Fibroblast of the aortic adventitia (primary cell): ENCODE measurements at places on chromosomes 16 and 17. TPM values are rescaled to one million over a fixed set of nuclear protein-coding genes. Genes with fewer than 3 reads are reported as not detected.

KRTAP4-12 gene
- total RNA-seq, result not detected in 2 replicates

GP2 gene
- total RNA-seq, result not detected in 2 replicates

CHAD gene
- not detected in 2 replicates for total RNA-seq

AHSP gene
- not detected in 2 replicates for total RNA-seq

HOXB9 gene
- total RNA-seq, result not detected in 2 replicates

C17orf113 gene
- total RNA-seq, result 0.09 and 0.49 TPM in 2 replicates

CSH1 gene
- not detected in 2 replicates for total RNA-seq

EME1 gene
- 9.1 TPM in 1 of 2 replicates, not detected in the other for total RNA-seq

AIPL1 gene
- 0.09 TPM in 1 of 2 replicates, not detected in the other for total RNA-seq

CIAO2B gene
- total RNA-seq, result 12.8 and 109 TPM in 2 replicates

PYDC1 gene
- total RNA-seq, result not detected in 2 replicates
